ENCODE measurements at places on chromosomes 1 and 21. TPM values are rescaled to one million over a fixed set of nuclear protein-coding genes. Genes with fewer than 3 reads are reported as not detected.

HUNK gene
- 13.0 TPM for total RNA-seq

DNA sequence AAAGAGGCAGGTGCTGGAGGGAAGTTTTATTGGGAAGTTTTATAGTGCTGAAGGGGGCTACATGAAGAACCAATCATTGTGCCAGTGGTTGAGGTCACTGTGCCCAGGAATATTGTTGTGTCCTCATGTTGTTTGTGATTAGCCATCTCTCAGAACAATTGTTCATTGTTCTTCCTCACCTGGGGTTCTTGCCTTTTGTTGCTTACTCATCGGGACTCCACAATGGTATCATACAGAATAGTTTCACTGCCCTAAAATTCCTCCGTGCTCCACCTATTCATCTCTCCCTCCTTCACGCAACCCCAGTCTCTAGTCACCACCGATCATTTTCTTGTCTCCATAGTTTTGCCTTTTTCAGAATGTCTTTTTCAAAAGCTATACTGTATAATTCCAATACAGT, 38.9 kb upstream of the CDC14A start:
- H3K4me1 ChIP-seq, result no peaks in the 10 kb centered on the region
- no peaks in the 10 kb centered on the region for H3K36me3 ChIP-seq
- no peak overlapping the region for H3K27ac ChIP-seq
- H3K4me3 ChIP-seq, result no peak overlapping the region
- no peaks in the 10 kb centered on the region for H3K27me3 ChIP-seq

- peaks cover 7% of the 10 kb centered on the region for H3K27me3 ChIP-seq
- no peak for DNase-seq
- no peaks in the 10 kb centered on the region for H3K4me1 ChIP-seq
- H3K27ac ChIP-seq, result no peak overlapping the region
Observed at GRCh38 chr21:44365967-44366585, 12.7 kb downstream of the TRPM2 start.

GRCh38 chr1:31981972-31982371, 31.7 kb upstream of the KHDRBS1 start:
- H3K4me3 ChIP-seq, result no peak overlapping the region
- H3K36me3 ChIP-seq, result no peaks in the 10 kb centered on the region
- no peak overlapping the region for H3K27ac ChIP-seq
- H3K4me1 ChIP-seq, result no peaks in the 10 kb centered on the region
- no peak for DNase-seq

- peak overlapping the region; percentile 83 for H3K4me3 ChIP-seq
- no peaks in the 10 kb centered on the region for H3K27me3 ChIP-seq
- peaks cover 11% of the 10 kb centered on the region for H3K4me1 ChIP-seq
- no peaks in the 10 kb centered on the region for H3K36me3 ChIP-seq
- peak overlapping the region; percentile 45 for H3K27ac ChIP-seq
Observed at GRCh38 chr1:151165281-151165737, 393 bp downstream of the LYSMD1 start.

DNA sequence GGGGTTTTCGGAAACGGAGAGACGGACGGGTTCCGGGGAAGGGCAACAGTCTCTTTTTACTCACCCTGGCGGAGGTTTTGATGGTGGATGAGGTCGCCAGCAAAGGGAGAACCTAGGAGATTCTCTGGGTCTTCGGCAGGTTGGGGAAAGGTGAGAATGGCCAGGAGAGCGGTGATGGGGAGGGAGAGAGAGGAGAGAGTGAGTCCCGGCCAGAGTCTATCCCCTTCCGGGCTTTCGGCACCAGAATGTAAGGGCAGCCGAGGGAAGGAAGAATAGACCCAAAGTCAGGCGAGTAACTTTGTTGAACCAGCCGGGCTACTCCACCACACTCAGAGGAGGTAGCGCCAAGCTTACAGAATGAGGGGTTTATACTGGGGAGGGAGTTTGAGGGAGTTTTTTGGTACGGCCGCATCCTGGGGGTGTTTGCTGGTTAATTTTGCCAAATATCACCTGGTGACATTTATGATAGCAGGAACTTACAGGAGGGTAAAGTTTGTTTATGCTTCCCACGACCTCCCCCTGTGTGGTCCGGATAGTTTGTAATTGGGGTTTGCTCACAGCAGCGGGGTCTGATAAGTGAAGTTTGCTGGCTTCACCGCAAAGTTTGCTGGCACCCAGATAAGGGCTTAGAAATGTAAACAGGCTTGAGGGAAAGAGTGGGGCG, 141.1 kb upstream of the ETV3 start:
- no peak overlapping the region for H3K4me3 ChIP-seq
- DNase-seq, result no peak
- no peaks in the 10 kb centered on the region for H3K27me3 ChIP-seq
- H3K36me3 ChIP-seq, result no peaks in the 10 kb centered on the region
- no peak overlapping the region for H3K27ac ChIP-seq
- H3K4me1 ChIP-seq, result no peaks in the 10 kb centered on the region

BACE2 gene
- total RNA-seq, result 69.5 TPM

SELL gene
- 2.2 TPM for total RNA-seq

DNA sequence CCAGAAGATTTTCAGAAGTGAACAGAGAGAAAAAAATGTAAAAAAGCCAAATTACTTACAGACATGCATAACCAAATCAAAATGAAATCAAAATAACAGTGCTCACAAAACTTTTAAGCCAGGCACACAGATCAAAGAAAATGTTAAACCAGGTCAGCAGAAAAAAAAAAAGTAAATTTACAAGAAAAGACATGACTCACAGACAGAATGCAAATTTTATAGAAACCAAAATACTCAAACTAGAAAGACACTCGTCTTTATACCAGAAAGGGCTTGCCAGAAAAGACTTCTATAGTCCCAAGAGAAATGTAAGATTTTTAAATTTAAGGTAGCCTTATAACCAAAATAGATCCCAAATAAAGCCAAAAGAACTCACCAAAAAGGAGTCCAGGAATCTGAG, 86.5 kb upstream of the COG2 start:
- H3K27me3 ChIP-seq, result no peaks in the 10 kb centered on the region
- H3K36me3 ChIP-seq, result no peaks in the 10 kb centered on the region
- no peak overlapping the region for H3K27ac ChIP-seq
- H3K4me3 ChIP-seq, result no peak overlapping the region
- DNase-seq, result no peak
- no peaks in the 10 kb centered on the region for H3K4me1 ChIP-seq

- H3K4me3 ChIP-seq, result no peak overlapping the region
- no peaks in the 10 kb centered on the region for H3K27me3 ChIP-seq
- no peak for DNase-seq
- H3K36me3 ChIP-seq, result no peaks in the 10 kb centered on the region
- no peaks in the 10 kb centered on the region for H3K4me1 ChIP-seq
- no peak overlapping the region for H3K27ac ChIP-seq
Observed at GRCh38 chr21:27570306-27570868, 603.5 kb upstream of the ADAMTS5 start.

SLFNL1 gene
- total RNA-seq, result 0.27 TPM
